ENCODE measurements at places on chromosomes 2 and 18.

DNA sequence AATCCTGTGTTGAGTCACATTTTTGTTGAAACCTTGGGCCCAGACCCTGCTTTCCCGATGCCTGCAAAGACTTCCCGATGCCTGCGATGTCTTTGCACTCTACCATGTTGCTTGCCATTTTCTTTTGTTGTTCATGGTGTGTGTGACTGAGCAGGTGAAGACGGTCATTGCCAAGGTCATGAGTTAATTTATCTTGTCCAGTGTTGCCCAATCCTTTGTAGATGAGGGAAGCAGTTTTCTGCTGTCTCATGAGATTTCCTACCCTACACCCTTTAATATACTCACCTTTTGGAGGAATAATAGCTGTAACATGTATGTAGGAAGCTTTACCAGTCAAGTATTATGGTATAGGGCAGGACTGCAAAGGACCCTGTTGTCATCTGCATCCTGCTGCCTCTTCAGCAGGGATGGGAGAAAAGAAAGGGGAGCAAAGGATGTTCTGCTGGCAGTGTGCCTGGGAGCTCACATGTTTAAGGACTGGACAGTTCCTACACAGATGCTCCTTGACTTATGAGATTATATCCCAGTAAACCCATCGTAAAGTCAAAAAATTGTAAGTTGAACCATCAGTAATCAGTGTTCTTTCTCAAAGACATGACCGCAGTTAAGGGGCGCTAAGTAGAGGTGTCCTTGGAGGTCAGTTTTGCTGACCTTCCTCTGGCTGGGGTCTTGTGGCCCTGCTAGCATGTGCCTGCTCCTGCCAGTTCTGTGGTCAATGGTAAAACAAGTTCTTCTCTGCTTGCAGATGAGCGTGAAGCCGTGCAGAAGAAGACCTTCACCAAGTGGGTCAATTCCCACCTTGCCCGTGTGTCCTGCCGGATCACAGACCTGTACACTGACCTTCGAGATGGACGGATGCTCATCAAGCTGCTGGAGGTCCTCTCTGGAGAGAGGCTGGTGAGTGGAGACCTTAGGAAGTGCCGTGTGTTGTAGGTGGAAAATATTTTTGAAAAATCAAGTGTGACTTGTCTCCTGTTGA, 124.8 kb upstream of the EML6 start:
- no peak for DNase-seq

GRCh38 chr2:73112913-73113854, at the start of gene RAB11FIP5:
Gene RAB11FIP5, minus strand, starts transcription at chr2:73112948. Its CDS starts 171 bp downstream, at chr2:73112777.
- peak; percentile 44 for DNase-seq

- no peak for DNase-seq
Observed at GRCh38 chr2:125979886-125980285, 676.1 kb upstream of the GYPC start.

- DNase-seq: peak; percentile 89
Observed at GRCh38 chr2:134917888-134918525, 615 bp upstream of the CCNT2 start.

GRCh38 chr18:24185805-24186204, 46.9 kb downstream of the CABYR start:
- no peak for DNase-seq

DNA sequence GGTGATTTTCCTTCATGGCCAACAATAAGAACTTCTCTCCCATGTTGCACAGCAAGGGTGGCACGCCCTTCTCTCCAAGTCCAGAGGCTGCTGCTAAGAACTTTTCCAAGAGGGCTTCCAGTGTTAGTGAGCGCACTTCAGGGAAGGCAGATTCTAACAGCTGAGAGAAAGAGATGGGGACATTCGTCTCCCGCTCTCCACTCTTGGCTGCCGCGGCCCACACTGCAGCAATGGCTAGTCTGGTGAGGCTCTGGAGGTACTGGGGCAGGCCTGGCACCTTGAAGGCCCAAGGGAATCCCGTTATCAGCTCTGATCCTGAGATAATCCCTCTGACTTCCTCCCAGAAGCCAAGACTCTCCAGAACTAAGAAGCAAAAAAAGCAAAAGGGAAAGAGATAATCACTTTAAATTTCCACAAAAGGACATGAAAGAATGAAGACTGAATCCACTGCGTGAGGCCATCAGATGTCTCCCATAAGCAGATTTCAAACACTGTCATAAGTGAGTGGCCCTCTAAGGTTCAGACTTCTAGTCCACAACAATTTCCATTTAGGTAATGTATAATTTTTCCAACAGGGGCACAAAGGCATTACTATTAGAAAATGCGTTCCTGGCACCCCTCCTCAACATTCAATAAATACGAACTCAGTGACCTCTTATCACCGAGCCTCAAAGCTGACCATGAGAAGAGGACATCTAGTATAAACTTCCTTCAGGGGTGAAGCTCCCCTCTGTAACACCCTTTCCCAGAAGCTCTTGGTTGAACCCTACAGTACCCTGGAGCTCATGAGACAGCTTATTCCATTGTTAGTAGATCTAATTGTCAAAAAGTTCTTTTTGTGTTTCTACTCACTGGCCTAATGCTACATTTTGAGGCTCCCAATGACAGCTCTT, 66.7 kb upstream of the ZFP36L2 start:
- DNase-seq: no peak

DNA sequence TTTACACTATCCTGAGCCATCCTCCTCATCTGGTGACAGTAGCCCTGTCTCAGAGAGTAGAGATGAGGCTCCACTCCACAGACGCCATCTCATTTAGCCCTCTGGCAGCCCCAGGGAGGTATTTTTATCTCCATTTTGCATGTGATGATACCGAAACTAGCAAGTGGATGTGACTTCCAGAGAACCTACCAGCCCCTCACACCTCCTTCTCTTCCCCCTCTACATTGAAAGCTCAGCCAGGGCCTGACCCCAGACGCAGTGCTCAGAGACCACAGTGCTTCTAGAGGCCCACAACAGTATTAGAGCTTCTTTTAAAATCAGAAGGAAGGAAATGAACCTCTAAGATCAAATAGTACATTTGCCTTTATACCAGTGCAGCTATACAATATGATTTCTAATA, 8.3 kb downstream of the GYPC start:
- no peak for DNase-seq

DNA sequence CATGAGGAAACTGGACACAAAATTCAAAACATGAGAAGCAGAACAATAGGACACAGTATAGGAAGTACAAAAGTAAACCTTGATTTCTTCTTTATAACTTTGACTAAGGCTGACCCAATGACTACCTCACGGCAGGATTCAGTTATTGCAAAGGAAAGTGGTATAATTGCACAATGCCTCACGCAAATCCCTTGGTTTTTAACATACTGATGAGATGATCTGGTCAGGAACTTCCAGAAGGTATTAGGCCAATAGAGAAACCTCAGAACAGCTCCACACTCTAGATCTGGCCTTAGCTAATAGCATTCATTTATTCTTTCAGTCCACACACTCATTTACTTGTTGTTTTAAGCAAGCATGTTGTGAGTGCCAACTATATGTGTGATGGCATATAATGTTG, 1526.9 kb upstream of the ACVR2A start:
- DNase-seq: no peak

GRCh38 chr2:211251016-211251415, 694.6 kb downstream of the CPS1 start:
- no peak for DNase-seq

DNA sequence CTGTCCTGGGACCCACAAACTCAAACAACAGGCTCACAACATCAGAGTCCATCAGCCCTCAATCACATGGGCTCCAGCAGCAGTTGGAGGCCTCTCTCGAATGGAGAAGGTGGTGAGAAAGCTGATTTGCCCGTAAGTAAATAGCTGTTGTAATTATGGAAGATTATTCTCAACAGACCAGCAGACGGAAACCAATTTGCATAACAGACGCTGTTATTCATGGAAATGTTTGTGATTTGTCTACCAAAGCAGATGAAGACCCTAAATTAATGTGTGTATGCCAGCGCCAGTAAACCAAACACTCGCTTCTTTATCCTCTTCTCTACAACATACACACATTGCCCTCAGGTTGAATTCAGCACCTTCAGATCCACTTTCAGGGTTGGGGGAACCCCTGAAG, 23.4 kb upstream of the GALNT14 start:
- no peak for DNase-seq

DNA sequence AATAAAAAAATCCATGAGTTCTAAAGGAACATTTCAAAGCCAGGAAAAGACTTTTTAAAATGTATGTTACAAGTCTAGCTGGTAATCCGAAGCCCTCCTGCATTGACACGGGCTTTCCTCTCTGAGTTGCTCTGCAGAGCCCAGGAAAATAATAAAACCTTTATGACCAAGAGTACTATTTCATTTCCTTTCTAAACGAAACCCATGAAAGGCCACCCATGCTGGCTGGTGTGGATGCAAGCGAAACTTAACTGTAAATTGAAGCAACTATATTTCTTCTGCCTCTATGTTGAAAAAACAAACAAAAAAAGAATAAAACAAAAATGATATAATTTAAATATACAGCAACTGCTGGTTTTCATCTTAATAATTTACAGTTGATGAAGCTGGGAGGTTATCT, 41.3 kb upstream of the ZNF532 start:
- no peak for DNase-seq

DNA sequence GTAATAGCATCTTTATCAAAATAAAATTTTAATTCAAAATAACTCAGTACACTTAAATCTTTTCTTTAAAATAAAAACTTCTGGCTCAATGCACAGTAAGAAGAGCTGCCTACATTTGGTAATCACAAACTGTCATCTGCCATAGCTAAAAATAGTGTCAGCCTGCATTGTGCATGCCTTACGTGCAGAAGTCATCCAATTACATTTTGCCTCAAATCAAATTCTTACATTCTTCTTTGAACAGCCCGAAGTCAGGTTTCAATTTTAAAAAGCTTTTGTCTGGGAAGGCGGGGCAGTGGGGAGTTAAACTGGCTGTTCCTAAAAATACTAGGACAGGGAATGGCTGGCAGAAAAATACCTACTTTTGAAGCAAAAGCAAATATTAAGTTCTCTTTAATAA, 51.1 kb downstream of the RTN4 start:
- no peak for DNase-seq

DNA sequence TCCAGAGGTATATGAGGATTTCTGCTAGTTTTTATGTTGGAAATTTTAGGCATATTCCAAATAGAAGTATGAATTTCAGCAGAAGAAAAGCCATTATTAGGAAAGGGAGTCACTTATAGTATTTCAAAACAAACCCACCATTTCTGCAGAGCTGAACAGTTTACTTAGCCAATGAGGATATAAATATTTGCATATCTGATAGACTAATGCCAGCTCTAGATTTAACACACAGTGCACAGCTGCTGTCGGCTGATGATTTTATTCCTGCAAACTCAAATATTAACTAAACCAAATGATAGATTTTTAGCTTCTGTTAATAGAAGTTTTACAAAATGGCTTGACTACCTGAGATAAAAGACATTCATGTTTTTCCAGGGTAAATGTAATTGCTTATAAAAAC, 375.8 kb upstream of the FANCL start:
- no peak for DNase-seq

- no peak for DNase-seq
Observed at GRCh38 chr2:2573658-2574293, 242.7 kb upstream of the MYT1L start.

- DNase-seq: no peak
Observed at GRCh38 chr2:72793798-72794440, 31.9 kb downstream of the EXOC6B start.

DNA sequence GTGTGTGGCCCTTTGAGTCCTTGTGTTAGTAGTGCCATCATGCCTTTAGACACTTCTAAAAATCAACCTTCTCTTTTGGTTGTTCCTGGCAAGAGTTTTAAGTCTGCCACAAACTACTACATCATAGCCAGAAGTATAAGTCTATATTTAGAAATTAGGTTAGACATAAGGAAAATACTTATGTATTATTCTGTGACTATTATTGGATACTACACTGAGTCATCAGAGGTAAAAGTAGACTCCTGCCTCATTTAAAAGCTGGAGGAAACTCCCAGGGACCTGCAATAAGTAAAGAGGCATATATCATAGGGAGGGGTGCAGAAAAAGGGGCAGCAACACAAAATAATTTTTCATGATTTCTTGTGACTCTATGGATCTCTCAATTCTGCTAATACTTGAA, 99.4 kb upstream of the OSR1 start:
- DNase-seq: no peak

- no peak for DNase-seq
Observed at GRCh38 chr2:128317181-128317898, 1.3 kb downstream of the HS6ST1 start.

DNA sequence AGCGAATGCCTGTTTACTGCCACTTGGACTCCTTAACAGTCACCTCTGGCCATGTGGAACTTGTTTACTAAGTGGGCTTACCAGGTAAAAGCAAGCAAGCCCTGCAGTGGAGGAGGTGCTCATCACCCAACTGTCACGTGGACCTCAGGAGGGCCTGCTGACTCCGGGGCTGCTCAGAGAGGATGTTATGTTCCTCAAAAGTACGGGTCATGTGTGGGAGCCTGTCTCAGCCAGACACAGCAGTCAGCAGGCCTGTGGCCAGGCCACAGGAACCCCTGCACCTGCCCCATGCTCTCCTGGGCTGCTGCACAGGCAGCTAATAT, 36.2 kb downstream of the AMER3 start:
- no peak for DNase-seq

DNA sequence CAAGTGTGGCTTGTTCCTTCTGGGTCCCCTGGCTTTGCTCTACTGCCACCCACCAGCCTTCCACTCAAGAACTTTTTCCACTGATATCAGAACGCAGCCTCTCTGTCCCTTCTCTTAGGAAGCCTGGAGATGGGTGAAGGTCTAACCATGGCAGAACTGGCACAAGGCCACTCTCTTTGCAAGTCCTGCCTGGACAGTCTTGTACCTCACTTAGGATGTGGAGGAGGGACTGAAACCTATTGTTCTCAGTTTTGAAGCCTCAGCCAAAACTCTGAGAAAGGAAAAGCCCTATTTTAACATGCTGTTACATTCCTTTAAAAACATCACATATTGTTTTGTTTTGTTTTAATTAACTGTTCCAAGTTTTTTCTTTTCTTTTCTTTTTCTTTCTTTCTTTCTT, 58.9 kb upstream of the NCOA1 start:
- no peak for DNase-seq

- DNase-seq: no peak
Observed at GRCh38 chr18:63261029-63261428, 58.5 kb downstream of the BCL2 start.

- DNase-seq: no peak
Observed at GRCh38 chr18:23134780-23135549, at the start of gene CABLES1. Gene CABLES1, plus strand, starts transcription at chr18:23135485. Its CDS starts 278 bp downstream, at chr18:23135763.

Measured in cortex of kidney (tissue), 1 donor.